Activated naive CD4-positive, alpha-beta T cell treated with anti-CD3 and anti-CD28 coated beads, Interleukin-2, amount 50 U/mL, for 16 hours (primary cell): ENCODE measurements at places on chromosomes 2 and 18.
A peak's percentile ranks its signal among the peaks of the same experiment; 100 is the strongest.

DNA sequence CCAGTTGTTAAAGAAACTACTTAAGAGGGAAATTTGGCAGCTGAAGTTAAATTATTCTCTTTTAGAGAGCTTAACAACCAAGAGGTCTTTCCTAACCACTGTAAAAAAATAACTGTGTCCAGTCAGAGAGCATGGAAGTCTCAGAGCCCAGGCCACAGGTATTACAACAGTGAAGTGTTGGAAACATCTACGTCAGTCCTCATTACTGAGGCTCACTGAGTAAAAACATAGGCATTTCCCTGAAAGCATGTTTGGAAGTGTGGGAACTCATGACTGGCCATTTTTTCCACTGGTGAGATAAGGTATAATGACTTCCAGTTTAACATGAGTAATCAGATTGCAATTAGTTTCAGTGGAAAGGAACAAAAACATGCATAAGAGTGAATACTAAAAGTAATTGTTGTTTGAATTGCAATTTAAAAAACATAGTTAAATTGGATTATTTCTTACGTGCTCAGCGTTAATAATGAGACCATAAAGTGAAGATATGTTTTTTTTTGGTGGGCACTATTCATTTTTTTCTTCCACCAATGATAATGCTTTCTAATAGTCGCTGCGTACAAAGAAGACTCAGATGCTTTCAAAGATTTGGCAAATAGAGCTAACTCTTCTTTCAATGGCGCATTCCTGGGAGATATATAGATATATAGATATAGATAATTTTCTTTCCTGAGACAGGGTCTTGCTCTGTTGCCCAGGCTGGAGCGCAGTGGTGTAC, 60.8 kb downstream of the EFEMP1 start:
- no peak for DNase-seq

DNA sequence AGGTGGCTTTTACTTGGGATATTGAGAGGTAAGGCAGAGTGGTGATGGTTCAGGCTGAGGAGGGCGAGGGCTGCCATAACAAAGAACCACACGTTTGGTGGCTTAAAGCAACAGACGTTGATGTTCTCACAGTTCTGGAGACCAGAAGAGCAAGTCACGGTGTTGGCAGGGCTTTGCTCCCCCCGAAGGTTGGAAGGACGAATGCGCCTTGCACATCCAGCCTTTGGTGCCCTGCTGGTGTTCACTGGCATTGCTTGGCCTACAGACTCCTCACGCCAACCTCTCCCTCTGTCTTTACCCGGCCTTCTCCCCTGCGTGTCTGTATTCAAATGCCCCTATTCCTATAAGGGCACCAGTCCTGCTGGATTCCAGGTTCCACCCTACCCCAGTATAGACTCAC, 125.4 kb downstream of the TPO start:
- DNase-seq: no peak

DNA sequence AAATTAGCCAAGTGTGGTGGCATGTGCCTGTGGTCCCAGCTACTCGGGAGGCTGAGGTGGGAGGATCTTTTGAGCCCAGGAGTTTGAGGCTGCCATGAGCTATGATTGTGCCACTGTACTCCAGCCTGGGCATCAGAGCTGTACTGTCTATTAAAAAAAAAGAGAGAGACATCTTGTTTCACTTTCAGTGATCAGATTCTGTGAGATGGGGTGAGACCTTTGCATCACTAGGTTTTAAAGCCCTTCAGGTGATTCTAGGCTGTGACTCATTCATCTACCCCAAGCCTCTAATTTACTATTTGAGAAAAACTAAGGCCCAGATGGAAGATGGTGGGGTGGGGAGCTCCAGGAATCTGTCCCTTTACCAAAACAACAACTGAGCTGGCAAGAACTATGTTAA, 7.1 kb downstream of the C2orf92 start:
- DNase-seq: no peak

GRCh38 chr2:45205480-45205879, 196.2 kb upstream of the SIX2 start:
- DNase-seq: no peak

DNA sequence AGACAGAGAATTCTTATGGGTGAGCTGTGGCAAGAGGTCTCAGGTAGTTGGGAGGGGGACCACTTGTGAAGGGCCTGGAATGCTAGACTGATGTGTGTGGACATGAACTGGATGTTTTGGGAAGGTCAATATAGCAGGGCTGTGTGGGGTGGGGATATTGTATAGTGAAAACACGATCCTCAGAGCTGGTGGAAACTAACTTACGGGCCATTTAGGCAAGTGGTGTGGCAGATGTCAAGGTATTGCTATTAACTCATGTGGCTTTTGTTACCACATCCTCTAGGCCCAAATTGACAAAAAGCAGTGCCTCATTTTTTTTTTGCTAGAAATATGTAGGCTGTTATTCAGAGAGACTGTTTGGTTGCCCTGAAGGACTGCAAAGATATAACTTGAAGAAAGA, 8.0 kb upstream of the GALNT1 start:
- DNase-seq: no peak

GRCh38 chr18:3920832-3921231, 470.9 kb downstream of the TGIF1 start:
- no peak for DNase-seq

DNA sequence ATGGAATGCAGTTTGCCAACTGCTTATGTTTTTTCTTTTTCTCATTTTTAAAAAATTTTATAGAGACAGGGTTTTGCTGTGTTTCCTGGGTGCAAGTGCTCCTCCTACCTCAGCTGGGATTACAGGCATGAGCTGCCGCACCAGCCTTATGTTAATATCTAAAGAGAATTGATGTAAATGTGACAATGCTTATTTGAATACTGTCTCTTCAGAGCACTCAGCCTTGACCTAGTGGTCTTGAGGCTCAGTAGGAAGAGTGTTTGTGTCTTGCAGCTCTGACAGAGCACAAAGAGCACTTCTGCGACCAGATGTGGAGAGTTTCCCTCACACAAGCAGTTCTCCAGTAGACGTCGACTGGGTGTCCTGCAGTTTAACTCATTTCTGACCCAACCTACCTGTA, 55.3 kb downstream of the ARHGEF4 start:
- DNase-seq: no peak

DNA sequence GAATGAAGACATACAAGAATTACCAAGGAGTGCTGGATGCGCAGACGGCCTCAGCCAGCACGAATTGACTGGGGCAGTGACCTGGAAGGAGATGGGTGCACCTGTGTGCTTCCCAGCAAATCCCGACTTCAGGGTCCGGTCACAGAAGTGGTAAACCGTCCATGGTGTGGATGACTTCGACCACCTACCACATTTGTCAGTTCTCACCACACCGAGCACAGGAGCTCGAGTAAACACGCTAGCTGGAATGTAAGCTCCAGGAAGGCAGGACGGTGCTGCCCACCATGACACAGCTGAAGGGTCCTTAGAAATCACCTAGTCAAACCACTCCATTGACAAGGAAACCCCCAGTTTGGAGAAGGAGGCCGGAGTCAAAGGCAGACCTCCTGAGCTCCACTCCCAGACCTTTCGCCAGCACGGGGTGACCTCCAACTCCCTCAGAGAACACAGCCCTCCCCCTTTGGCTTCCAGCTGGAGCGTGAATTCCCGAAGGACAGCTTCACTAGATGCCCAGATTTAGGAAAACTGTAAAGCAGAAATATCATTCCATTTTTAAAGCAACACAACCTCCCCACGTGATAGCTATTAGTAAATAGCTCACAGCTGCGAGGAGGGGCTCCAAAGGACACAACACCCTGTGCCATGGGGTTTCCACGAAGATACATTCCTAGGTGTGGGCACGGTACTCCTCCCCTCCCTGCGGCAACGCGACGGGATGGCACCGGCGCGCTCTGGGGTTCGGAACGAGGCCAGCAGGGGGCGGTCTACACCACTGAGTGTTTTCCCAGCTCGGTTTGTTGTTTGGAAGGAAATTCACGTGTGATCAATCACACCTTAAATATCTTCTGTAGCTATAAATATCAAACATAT, 34.1 kb upstream of the GNAL start:
- peak; percentile 32 for DNase-seq

DNA sequence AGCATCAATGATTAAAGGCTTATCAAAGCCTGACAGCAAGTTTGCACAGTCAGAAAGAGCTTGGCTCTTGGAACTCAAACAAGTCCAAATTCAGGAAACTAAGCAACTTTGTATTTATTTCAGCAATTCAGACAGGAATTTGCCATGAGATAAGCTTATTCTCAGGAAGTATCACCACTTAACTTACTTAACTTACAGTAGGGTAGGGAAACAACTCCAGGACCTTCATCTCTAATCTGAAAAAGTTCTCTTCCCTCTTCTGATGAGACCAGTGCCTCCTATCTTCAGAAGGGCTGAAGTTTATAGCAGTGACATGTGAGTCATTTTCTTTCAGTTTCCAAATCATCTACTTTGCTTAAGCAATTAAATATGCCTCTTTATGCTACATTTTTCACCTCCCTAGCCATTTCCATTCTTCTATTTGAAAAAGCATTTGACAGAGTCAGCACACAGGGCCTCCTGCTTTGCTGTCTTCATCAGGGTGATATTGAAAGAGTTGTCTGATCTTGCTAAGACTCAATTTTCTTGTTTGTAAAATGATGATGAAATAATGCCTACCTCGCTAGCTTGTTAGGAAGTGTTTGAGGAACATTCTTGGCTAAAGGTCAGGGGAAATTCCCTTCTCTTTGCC, 389.5 kb downstream of the RND3 start:
- DNase-seq: no peak

DNA sequence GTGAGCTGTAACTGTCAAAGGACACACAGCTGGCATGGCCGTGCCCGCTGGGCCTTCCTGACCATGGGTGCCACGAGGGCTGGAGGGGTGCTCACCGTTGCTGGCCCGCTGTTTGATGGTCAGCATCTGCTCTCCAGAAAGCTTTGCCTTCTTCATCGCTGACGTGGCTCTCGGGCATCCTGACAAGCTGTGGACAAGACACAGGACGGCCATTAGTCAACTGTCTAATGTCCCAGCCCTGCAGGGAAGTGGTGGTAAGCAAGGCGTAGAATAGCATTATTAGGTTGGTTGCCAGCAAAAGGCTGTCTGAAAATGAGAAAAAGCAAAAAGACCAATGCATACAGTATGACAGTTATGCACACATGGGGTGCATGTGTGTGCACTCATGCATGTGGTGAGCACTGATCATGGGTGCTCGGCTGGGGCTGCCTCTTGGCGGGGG, 64.7 kb upstream of the PXDN start:
- no peak for DNase-seq

DNA sequence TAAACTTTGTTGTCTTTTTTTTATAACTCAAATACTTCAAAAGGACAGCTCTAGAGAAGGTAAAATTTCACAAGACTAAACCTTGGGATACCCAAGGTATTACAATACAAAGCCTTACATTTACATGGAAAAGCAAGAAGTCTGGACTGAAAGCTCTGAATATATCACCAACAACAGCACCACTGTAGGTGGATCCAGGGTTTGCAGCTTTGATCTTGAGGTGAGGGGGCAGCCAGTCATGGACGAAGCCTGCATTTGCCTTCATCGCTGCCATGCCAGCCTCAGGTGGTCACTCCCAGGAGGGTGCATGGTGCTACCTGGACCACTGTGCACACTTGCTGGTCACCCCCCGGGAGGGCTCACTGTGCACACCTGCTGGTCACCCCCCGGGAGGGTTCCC, 36.6 kb downstream of the RBFA start:
- no peak for DNase-seq

DNA sequence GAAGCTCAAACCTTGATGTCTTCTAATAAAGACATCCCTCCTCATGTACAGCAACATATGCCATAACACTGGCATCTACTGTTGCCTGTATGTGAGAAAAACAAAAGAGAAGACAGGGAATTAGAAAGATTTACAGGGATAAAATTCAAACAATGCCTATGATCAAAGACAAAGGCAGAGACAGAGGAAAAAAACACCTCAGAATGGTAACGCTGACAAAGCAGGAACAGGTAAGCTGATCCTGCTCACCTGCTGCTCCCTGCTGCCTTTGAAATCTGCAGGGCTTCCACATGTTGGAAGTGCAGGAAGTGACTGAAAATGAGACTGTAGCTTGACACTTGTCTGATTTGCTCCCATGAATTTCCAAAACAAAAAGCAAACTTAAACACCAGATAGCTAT, 90.2 kb upstream of the DNAJC10 start:
- no peak for DNase-seq

- no peak for DNase-seq
Measured at GRCh38 chr2:180653481-180653880, 326.9 kb upstream of the UBE2E3 start.

DNA sequence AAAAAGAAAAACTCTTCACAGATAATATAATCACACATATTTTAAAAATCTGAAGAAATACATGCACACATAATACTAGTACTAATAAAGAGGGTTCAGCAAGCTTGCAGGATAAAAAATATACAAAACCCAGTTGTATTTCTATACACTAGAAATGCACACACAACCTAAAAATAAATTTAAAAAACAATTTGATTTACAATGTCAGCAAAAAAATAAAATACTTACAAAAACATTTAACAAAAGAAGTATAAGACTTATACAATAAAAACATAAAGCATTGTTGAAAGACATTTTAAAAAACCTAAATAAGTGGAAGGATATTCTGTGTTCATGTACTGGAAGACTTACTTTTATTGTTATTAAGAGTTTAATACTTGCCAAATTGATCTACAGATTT, 81.7 kb upstream of the ALK start:
- no peak for DNase-seq

DNA sequence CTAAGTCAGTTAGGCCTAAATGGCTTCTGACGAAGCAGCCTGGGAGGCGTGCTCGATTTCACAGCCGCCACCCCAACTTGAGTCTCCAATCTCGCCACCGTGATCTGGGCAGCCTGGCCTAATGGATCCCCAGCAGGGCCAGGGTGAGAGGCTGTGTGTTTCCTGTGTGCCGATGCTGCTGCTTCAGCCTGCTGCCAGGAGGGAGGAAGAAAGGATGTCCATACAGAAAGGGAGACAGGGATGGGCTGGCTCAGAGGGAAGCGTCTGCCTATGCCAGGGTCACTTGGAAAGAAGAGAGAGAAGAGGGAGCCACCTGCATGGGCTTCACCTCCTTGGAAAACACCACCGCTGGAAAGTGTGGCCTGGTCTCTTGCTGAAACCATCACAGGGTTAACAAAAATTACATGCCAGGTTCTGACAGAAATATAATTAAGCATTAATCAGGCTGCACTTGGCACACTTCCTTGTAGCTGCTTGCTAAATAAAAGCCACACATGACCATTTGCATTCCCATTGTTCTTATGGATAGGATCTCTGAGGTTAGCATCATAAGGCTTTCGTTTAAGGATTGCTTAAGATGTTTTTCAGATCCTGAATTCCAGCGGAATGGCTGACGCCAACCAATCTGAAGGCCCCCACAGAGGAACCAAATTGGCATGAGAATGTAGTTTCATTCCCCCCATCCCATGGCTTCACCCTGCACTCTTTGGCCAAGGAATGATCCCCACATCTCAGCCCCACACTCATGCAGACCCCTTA, 108.8 kb upstream of the SLC1A4 start:
- DNase-seq: no peak

DNA sequence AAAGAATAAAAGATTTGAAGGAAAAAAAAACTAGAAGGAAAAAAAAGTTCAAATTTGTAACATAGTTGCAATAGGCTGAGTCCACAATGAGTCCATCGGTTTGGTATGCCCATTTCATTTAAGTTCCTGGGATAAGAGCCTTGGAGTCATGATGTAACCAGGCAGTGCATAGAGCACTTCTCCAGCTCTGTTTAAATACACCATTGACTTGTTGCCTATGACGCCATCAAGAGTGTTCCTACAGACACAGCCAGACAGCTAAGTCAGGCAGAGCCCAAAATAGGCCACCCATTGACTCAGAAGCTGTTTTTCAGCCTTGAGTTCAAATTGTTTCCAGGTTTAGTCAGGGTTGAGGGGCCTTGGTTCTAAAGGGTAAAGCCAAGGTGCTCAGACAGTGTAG, 44.9 kb downstream of the SOCS6 start:
- DNase-seq: no peak
